Hematopoietic multipotent progenitor cell treated with erythropoietin and hydrocortisone succinate and interleukin-3 and kit ligand, for 8 days (in vitro differentiated cells): ENCODE measurements at places on chromosomes 2 and 18.

GRCh38 chr2:69830045-69830905 lies 815 bp downstream of the GMCL1 start:
- DNase-seq: peak; percentile 53

GRCh38 chr2:99490623-99491461 lies 1.0 kb upstream of the REV1 start:
- DNase-seq: no peak

- no peak for DNase-seq
These were observed 638.7 kb upstream of the SETBP1 start for GRCh38 chr18:44041961-44042360.

DNA sequence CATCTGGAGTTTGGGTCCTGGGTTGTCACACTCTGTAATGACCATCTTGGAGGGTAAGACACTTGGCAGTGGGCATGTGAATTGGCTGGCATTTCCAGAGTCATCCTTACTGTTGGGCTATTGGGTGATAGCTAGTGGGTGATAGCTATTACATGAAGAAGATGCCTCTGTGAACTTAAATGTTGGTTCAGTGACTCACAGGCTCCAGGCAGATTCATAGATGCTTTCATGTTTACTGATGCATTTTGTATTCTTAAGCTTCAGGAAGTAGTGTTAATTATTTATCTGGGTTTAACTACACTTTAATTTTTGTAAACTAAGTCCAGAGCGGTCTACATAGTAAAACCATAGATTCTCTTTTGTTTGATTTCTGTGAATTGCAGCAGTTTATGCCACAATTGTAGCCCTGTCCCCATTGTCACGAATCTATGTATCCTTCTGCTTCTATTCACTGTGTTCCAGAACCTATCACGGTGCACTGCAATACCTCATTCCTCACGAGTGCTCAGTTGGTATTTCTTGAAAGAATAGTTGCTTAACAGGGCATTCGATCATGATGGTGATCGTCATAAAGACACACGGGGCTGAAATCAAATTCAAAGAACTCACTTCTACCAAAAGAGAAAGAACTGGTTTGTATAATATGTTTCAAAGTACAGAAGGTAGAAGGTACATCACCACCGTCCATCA lies 79.7 kb downstream of the GBX2 start:
- DNase-seq: no peak

DNA sequence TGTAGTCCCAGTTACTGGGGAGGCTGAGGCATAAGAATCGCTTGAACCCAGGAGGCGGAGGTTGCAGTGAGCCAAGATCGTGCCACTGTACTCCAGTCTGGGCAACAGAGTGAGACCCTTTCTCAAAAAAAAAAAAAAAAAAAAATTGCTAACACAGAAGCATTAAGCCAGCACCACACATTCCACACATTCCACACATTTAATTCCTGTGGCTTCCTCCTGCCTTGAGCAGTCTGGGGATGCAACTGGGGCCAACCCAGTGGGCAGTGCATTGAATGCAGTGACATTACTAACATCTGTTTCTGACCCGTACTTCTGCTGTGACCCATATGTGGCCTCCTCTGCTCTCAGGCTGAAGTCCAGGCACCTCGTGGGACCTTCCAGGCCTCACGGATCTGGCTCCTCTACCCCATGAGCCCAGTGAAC lies 107.0 kb downstream of the BCL2L11 start:
- DNase-seq: no peak

DNA sequence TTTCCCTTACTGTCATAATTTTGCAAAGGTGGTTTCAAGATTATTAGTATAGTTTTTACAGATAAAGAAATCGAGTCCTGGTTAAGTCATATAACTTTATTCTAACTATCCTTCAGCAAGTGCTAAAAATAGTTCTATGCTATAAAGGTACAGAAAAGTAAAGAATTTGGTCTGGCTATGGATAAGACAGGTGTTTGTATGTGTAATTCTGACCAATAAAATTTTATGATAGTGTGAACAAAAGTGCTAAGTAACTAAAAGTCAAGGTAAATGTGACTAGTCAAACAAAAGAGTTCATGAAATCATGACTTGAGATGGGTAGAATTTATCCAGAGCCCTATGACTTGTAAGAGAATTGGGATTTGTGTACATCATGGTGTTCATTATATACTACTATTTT lies 140.7 kb downstream of the COMMD1 start:
- no peak for DNase-seq

DNA sequence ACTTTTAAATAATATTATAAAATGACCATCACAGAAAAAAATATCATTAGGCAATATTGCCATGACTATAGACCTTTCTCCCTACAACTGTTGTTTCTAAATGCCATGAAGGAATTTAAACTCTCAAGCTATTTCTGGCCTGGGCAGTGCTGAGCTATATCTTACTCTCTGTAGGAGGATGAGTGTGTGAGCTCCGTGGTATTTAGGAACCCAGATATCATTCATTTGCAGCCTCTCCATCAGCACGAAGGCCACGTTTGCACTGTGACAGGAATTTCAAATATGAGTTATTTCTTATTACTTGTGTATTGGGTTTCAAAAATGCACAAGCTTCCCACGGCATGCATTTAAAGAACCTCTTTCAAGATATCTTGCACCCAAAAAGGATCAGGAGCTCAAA lies 35.0 kb upstream of the SOX11 start:
- DNase-seq: no peak

- no peak for DNase-seq
These were observed 311.9 kb downstream of the CCDC178 start for GRCh38 chr18:33128581-33128980.

GRCh38 chr2:86238354-86238753 lies 39.1 kb downstream of the MRPL35 start:
- DNase-seq: no peak

DNA sequence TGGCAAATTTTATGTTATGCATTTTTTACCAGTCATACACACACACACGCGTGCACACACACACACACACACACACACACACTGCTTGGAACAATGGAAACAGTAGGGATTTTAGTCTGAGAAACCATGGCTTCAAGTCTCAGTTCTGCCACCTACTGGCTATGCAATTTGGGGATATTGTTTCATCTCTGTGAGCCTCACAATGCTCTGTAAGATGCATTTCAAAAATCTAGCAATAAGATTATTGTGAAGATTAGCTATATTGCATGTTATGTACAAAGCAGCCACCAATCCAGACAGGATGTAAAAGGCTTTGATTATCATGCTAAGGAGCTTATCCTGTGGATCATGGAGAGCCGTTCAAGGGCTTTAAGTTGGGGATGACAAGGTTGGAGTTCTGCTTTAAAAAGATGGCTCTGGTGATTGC lies 401.4 kb downstream of the NBAS start:
- DNase-seq: peak; percentile 60

GRCh38 chr2:156421851-156422250 lies 14.3 kb upstream of the GPD2 start:
- no peak for DNase-seq

GRCh38 chr18:77119851-77120491 lies 12.6 kb downstream of the MBP start:
- no peak for DNase-seq
